ENCODE measurements at places on chromosomes 16 and 17.

- DNase-seq = no peak
These were observed 1.5 kb upstream of the ARHGDIG start for GRCh38 chr16:278863-279366.

DNA sequence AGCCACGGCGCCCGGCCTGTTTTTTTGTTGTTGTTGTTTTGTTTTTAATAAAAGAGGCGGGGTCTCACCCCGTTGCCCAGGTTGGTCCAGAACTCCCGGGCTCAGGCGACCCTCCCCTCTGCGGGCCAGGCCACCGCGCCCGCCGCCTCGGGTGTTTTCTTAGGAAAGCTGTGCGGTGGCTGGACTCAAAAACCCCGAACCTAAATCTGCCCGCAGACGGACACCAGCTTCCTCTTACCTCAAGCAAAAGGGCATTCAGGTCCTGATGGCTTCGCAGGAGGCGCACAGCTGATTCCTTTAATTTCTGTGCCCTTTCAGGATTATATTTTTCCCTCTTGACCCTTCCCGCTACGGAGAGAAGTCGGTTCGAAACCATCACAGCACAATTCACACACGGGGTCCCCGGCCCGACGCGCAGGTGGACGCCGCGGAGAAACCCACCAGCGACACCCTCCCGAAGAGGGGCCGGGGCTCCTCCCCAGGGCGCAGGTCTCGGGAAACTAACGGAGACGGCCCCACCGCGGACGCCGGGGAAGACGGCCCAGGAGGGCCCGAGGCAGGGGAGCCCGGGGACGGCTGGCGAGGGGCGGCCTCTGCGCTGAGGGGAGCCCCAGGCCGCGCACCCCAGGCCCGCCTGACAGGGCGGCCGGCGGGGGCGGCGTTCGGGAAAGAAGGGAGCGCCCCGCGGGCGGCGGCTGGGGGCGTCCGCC, 653 bp downstream of the FANCA start:
- DNase-seq = peak; percentile 47

DNA sequence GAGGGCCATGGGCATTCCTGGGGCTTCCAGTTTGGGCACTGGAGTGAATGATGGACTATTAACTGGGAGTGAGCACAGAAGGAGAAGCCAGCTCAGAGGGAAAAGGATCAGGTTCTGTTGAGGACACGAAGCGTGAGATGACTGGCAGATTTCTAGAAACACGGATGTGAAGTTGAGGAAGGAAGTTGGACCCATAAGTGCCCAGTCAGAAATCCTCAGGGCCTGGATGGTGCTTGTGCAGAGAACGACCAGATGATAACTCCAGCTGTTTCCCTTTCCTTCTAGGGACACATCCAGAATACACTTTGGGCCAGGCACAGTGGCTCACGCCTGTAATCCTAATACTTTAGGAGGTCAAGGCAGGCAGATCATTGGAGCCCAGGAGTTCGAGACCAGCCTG, 23.3 kb upstream of the ANKRD40CL start:
- no peak for DNase-seq

DNA sequence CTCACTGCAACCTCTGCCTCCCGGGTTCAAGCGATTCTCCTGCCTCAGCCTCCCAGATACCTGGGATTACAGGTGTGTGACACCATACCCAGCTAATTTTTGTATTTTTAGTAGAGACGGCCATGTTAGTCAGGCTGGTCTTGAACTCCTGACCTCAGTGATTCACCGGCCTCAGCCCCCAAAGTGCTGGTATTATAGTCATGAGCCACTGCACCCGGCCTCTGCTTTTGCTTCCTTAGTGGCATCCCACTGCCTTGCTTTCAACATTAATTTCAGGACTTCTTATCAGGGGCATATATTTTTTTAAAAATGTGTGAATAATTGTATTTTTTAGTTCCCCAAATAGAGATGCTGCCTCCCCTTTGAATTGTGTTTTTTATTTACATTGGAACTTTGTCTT, 98.8 kb downstream of the SYCE1L start:
- DNase-seq = no peak

DNA sequence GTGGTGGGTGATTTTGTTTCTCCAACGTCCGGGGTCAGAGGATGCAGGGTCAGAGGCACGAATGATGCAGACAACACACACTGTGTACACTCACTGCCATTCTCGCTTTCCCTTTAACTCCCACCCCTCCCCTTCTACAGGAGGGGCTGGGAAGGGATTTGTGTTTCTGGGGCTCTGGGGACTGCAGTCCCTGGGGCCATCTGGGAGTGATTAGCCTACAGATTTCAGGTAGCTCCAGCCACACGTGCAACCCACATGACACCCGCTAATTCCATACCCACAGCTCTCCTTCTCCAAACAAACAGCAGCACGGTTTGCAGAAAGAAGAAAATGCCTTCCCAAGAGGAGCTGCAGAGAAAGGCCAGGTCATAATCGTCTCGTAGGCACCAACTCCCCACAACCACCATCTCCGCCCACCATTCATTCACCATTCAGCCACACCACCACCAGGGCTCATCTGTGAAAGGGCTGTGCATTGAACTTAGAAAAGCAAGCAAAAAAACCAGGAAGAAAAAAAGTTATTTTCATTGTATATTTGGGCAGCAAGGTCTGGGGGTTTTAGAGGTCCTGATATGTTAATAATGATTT, 9.4 kb upstream of the SOX9 start:
- no peak for DNase-seq

GRCh38 chr16:17555176-17555575, 84.4 kb upstream of the XYLT1 start:
- DNase-seq = no peak

DNA sequence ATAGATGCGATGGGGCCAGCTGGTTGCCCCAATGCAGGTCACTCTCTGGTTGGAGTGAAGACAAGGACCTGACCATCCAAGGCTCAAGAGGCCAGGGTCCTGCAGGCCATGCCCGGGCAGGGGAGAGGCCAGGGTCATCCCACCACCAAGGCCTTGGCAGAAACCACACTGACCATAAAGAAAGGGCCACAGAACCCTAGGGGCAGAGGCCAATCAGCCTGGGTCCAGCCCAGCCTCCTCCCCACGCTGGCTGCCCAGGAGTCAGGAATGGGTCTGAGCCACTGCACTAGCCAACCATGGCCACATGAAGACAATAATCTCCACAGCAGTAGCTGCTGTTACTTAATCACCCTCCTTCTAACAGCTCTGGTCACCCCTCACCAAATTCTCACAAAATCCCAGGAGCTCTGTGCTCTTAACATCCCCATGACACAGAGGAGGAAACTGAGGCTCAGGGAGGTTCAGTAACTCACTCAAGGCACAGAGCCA, 10.2 kb upstream of the BCAR1 start:
- no peak for DNase-seq

DNA sequence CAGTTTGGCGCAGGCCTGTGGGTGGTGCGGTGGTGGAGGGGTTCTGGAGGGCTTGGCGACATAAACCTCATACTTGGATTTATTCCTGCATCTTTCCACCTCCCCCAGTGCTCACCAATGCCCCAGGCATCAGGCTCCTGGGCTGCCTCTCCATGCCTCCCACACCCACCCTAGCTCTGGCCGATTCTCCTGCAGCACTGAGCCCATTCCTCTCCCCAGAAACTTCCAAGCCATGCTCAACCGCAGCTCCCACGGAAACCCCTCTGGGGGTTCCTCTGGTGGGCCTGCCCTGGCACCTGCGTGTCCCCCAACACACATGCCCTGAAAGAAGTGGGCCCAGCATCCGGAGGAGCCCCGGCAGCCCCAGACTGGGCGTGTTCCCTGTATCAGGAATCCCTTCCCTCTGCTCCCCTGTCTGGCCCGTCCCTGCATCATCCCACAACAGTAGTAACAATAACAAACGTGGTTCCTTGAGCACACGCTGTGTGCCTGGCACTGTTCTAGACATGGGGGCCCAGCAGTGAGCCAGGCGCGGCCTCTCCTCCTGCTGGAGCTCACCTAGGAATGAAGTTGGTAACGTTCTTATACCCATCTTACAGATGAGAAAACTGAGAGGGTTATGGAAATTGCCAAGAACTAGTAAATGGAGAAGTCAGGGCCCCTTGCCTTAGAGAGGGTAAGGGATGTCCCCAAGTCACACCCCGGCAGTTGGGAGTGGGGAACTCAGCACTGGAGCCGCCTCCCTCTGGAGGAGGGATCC, 2.3 kb downstream of the PRSS21 start:
- DNase-seq = no peak

- no peak for DNase-seq
These were observed 250.6 kb upstream of the ZFHX3 start for GRCh38 chr16:73298562-73298961.

- DNase-seq = no peak
These were observed 35.5 kb upstream of the PHB1 start for GRCh38 chr17:49450181-49450580.

DNA sequence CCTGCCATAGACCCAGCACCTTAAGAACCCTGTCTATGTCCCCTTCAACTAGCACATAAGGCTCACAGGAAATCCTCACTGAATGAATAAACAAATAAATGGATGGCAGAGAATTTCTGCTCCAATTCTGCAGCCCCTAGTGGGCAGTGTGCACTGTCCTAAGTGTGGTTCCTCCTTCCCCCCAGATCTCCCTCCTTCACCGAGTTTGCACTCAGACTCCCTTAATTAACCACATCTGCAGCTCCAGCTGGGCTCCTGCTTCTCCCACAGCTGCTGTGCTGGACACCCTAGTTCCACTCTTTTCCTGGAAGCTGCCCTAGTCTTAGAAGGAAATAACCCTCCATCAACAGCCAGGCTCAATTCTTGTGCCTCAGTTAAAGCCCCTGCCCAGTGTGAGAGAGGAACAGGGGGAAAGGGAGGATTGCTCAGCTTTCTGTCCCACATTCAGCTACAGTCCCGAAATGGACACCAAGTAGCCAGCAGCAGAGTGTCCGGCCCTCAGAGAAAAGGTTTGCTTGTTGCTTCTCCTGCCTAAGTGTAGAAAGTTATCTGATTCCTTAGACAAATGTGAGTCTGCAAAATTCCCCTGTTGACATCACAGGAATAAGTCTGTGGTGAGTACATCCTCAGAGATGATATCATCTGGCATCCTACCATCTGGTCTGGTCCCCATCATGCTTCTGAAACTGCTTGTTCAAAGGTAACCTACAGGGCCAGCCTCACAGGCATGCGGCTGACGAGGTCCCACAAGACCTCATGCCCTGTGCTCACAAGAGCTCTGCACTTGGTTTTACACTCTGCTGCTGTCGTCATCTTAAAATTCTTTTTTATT, 12.3 kb downstream of the LRRC3C start:
- peak; percentile 44 for DNase-seq

GRCh38 chr17:1571341-1571704, 8.7 kb upstream of the PITPNA start:
- DNase-seq = no peak

DNA sequence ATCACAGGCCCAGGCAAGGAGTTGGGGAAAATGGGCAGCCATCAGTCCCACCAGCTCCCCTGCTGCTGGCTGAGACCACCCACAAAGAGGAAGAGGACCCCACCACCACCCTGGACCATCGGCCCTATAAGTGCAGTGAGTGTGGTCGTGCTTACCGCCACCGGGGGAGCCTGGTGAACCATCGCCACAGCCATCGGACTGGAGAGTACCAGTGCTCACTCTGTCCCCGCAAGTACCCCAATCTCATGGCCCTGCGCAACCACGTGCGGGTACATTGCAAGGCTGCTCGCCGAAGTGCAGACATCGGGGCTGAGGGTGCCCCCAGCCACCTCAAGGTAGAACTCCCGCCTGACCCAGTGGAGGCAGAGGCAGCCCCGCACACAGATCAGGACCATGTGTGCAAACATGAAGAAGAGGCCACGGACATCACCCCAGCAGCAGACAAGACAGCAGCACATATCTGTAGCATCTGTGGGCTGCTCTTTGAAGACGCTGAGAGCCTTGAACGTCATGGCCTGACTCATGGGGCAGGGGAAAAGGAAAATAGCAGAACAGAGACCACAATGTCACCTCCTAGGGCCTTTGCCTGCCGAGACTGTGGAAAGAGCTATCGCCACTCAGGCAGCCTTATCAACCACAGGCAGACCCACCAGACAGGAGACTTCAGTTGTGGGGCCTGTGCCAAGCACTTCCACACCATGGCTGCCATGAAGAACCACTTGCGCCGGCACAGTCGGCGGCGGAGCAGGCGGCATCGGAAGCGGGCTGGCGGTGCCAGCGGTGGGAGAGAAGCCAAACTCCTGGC, 3.6 kb downstream of the ZNF646 start:
- no peak for DNase-seq

DNA sequence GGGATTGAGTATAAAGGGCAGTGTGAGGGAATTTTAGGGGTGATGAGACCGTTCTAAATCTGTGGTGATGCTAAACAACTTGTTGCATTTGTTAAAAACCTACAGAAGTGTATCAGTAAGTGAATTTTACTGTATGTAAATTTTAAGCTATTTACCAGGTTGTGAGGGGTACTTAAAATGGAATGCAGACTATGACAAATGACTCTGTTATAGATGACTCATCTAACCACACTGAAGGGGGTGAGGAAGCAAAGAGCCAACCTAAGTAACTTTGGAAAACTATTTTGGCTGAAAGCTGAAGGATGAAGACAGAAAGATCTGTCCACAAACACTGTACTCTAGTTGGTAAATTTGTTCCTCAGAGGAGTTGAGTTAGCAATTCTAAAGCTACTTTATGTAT, 5.3 kb upstream of the MKS1 start:
- DNase-seq = no peak

- DNase-seq = no peak
These were observed 101.4 kb upstream of the HSBP1 start for GRCh38 chr16:83706394-83706793.

GRCh38 chr16:89360760-89361435, 129.5 kb downstream of the ANKRD11 start:
- no peak for DNase-seq

- no peak for DNase-seq
These were observed 583.3 kb downstream of the HS3ST4 start for GRCh38 chr16:26275021-26275590.

DNA sequence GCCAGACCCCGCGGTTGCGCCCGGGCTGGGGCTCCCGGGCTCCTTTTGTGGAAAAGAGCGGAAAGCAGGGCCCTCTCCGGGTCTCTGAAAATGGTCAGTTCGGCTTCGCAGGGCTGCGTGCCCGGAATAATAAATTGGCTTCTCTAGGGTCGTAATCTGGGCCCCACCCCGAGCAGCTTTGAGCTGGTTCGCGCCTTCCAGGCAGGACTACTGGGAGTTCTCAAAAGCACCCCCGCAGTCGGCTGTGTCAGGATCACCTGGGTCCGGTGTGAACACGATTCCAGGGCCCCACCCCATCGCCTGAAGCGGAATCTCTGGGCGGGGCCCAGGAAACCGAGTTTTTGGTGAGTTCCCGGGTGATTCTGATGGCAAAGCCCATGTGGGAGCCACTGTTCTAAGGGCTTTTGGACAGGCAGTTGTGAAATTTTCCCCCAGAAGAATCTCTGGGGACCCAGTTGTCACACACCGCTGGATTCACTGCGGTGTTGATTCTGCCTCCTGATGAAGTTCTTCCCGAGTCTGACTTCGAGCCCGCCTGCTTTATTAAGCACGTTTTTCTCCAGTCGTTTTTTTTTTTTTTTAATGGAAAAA, 77.0 kb downstream of the MRC2 start:
- DNase-seq = peak; percentile 74

DNA sequence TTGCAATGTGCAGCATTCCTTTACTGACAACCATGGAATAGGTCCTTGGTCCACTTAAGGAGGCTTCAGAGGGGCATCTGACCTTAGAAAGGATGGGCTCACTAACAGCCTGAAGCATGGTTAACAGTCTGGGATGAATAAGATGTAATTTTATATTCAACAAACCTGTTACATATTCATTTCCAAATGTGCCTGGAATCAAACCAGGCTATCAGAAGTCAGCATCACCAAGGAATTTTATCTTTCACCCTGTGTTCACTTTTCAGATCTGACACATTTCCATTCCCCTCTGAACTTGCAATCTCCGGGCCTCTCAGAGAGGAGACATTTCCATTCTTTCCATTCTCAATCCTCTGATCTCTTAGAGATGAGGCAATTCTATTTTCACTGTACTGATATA, 62.4 kb downstream of the SNX11 start:
- DNase-seq = no peak

Data from right kidney (tissue), 9 donors.